ENCODE measurements at places on chromosomes 6 and 20.

- DNase-seq = no peak
These were observed 117.5 kb upstream of the KCNQ5 start for GRCh38 chr6:72504406-72504805.

- no peak for DNase-seq
These were observed 855.8 kb upstream of the CITED2 start for GRCh38 chr6:140230282-140230681.

DNA sequence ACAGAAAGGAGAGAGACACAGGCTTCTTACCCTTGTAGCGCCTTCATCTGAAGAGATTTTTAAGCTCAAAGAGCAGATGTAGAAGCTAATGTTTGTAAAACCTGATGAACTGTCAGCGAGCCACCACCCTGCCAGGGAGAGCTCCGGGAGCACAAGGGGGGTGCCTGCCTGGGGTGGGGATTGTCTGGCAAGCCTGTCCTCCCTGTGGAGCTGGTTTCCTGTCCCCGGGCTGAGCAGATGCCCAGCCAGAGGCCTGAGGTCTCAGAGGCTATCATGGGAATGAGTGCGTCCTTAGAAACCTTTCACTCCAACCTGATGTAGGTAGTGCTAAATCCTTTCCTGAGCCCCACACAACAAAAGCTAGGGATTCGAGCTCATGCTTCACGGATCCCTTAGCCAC, 41.9 kb upstream of the NR2E1 start:
- no peak for DNase-seq

DNA sequence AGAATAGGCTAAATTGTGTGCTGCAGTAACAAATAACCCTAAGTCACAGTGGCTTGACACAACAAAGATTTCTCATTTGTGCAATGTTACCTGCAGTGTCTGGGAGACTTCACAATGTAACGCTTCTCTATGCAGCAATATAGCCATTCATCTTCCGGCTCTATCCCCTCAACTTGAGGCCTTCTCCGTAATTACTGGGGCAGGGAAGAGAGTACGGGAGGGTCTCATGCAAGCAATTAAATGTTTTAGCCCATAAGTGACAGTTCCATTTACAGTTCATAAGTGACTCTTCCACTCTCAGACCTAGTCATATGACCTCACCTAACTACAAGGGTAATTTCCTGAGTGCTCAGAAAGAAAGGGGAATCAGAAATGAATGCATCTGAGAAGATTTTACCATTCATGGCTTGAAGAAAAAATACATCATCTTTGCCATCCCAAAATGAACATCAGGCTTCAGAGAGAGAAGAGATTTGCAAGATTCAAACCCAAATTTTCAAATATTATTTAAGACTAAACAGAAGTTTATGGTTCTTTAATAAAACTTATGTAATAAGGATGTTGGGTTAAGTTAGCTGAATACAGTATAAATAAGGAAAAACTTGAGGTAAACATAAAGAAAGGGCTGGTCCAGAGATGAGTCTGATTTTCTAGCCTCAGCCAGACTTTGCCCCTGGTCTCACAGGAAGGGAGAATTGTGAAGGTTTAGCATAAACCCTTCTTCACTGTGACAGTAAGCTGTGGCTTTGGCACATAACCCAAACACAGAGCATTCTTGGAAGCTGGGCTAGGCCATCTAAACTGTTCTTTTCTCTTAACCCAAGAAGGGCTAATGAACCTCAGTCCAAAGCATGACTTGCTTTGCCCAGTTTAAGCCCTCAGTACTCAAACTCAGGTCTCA, 13.3 kb downstream of the GPR6 start:
- DNase-seq = no peak

DNA sequence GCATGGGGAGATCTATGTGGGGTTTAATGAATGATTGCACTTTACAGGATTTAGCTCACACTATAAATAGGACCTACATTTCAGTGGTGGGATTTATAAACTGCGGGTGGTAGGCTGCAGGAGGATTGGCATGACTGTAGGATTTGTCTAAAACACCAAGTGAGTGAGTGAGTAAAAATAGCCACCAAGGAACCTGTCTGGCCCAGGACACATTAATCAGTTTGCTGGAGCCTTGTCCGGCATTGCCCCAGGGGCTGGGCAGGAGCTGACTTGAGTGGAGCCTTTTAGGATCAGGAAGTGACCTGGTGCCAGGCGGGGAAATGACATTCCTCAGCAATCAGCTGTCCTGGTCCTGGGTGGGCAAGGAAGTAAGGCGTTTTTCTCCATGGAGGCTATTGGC, 278.7 kb upstream of the PRND start:
- DNase-seq = no peak

DNA sequence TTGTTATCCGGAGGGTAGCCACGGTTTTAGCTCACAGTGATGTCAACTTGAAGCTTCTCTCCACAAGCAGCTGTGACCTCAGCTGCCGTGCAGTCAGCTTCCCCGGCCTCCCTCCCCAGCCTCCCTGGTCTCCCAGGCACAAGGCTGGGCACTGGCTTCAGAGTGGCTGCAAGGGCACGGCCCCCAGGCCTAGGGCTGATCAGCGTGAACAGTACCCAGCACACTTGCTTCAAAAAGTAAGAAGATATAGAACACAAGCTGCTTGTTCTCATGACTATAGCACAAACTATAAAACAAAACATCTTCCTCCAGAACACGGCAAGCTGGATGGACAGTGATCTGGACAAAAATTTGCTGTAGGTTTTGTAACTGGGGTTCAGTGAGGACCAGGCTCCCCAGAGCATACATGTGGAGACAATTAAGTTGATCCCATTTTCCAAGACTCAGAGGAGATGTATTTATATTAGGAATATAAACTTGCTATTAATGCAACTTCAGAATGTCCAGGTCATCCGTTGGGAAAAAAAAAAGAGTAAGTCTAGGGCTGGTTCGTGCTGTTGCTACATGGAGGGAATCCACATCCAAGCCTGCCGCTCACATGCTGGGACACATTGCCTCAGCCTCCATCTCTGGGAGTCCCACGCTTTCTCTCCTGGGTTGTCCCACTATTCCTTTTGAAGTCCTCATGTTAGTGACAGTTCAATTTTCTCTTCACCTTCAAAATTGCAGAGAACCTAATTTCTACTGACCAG, 199.4 kb upstream of the THBS2 start:
- no peak for DNase-seq

GRCh38 chr6:250676-251075, 41.6 kb upstream of the DUSP22 start:
- no peak for DNase-seq

DNA sequence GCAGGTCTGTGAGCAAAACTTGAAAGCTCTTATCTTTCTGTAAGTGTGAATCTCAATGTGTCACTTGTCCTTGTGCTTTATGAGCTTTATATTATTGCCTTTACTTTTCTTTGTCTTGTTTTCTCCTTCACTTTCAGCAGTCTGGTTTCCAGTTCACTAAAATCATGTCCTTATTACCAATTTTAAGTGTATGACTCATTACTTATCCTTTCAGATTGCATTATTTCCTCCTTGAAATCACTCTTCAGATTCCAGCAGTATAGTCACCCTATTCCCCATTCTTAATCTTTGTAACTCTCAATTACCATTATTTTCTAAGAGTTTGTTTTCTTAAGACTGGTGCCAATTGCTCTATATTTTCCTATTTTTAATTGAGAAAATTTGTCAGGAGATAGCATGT, 117.4 kb upstream of the GRIK2 start:
- DNase-seq = no peak

- DNase-seq = no peak
These were observed 103.7 kb downstream of the SNAP25 start for GRCh38 chr20:10322073-10323012.

GRCh38 chr6:39493174-39493573, 170.7 kb upstream of the KCNK16 start:
- no peak for DNase-seq

- DNase-seq = no peak
These were observed 36.8 kb downstream of the RSPH3 start for GRCh38 chr6:158963020-158963808.

DNA sequence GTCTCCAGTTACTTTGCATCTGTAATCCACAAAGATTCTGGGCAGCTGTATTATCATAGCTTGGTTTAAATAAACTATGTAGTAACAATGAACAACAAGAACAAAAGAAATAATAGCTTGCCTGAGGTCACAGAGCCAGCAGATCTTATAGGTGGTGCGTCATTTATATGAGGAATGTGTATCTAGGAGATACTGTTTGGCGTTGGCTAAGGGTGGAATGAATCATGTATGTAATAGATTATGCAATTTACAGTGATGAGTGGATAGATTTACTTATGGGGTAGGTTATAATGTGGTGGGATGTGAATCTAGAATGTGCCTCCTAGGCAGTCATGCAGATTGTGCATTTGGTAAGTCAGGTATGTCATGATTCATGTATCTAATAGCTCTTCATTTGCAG, 42.8 kb downstream of the HNF4A start:
- DNase-seq = no peak

GRCh38 chr20:59748619-59749191, 144.4 kb downstream of the PHACTR3 start:
- DNase-seq = no peak

- no peak for DNase-seq
These were observed 34.8 kb downstream of the IYD start for GRCh38 chr6:150403458-150404246.

- DNase-seq = no peak
These were observed 82.1 kb upstream of the CARMIL1 start for GRCh38 chr6:25197111-25197510.

GRCh38 chr6:144320741-144321140, 35.6 kb downstream of the UTRN start:
- no peak for DNase-seq

GRCh38 chr20:4898282-4899244, 102.7 kb downstream of the SLC23A2 start:
- peak; percentile 19 for DNase-seq

GRCh38 chr6:45464685-45465084, 87.0 kb upstream of the SUPT3H start:
- no peak for DNase-seq

DNA sequence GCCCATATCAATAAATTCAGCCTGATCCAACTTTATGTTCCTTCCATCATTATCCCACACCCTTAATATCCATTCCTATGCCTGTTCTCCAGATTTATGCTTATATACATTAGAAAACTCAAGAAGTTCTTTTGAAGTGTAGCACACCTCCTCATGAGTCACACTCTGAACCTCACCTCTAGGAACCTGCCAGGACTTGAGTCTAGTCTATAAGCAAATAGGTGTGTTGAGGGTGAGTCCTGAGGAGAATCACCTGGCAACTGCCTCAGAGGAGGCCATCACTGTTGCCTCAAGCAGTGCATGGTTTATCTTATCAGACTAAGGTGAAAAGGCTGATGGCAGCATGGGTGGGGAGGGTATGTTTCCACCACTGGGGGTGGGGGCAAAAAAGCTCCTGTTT, 496.7 kb downstream of the C6orf118 start:
- DNase-seq = no peak

DNA sequence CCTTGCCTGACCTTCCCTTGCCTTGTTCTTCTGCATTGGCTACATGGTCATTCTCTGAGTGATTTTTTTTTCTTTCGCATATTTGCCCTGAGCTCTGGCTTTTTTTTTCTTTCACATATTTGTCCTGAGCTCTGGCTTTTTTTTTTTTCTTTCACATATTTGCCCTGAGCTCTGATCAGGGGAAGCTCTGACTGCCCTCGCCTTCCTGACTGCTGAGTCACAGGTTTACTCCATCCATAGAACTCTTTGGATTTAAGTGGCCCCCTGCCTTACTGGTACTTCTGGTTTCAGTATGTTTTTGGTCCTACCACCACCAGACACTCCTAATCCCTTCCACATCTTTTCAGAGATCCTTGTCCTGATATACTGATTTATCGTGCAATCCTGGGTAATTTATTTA, 201.1 kb downstream of the OGFRL1 start:
- no peak for DNase-seq
